H9 (cell line): ENCODE measurements at places on chromosomes 16 and 17.

- DNase-seq = no peak
Measured at GRCh38 chr17:77607606-77608005, 350.9 kb upstream of the TNRC6C start.

DNA sequence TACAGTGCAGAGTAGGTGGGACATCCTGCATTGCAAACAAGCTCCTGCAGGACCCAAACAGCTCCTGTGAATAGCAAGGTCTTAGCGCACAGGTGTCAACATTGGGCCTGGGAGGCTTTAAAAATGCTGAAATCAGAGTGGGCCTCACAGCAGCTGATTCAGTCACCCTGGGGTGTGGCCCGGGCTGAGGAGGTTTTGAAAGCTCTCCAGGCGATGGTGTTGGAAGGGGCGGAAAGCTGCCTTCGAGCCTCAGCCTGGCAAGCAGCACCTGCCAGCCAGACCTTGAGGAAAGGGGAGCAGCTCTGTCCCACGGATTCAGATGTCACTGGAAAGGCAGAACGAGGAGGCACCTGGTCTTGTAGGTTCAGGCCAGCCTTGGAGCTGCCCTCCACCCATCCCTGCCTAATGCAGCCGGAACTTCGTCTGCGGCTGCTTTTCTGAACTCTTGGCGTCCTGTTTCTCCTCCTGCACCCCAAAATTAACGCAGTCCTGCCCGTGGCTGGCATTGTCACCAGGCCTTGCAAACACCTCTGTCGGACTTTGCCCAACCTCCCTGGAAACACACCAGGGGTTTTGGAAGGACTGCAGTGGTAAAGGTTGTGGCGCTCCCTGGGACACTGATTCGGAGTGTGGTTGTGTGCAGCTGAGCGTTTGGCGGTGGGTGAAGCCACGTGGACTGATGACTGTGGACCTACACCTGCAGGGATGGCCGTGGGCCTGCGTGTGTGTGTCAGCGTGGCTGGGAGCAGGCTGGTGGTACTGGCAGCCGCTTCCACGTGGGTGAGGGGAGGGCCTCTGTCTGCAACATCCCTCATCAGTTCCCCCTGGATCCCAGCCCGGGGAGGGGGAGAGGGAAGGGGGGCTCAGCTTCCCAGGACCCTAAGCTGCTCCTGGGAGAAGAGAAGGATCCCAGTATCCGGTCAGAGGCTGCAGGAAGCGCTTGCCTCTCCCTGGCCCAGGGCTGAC is 3.4 kb downstream of the NECAB2 start:
- no peak for DNase-seq

- no peak for DNase-seq
Measured at GRCh38 chr16:59122262-59122537, 388.1 kb upstream of the GOT2 start.

DNA sequence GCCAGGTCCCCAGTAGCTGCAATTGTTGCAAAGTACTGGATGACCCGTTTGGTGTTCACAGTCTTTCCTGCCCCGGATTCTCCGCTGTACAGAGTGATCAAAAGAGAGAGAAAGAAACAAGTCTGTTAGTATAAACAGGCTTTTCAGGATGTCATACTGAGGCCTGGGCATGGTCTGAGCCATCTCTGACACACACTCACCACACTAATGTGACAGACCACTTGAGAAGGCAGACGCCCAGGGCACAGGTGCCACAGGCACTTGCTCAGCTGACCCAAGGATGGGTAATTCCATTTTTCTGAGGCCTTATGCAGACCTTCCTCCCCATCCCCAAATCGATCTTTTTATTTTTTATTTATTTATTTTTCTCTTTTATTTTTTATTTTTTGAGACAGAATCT is 7.5 kb downstream of the MYH3 start:
- no peak for DNase-seq

DNA sequence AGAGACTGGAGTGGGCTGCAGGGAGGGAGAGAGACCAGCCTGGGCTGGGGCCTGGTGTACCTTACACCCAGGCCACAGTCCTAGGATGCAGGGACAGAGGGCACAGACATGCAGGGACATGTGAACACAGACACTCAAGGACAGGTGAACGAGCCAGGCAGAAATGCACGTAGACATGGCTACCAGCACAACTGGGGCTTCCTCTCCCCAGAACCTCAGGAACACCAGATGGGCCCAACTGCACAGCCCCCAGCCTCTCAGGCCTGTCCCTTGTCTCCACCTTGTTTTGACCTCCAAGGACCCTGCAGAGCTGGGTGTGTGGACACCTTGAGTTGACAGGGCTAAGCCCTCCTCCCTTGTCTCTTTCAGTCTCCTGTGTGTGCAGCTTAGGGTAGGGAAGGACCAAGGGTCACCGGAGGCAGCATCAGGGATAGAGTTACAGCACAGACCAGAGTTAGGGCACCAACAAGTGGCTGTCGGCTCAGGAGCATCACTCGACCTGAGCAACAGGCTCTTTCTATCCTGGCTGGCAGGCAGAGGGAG is 9.2 kb downstream of the SEZ6 start:
- no peak for DNase-seq

DNA sequence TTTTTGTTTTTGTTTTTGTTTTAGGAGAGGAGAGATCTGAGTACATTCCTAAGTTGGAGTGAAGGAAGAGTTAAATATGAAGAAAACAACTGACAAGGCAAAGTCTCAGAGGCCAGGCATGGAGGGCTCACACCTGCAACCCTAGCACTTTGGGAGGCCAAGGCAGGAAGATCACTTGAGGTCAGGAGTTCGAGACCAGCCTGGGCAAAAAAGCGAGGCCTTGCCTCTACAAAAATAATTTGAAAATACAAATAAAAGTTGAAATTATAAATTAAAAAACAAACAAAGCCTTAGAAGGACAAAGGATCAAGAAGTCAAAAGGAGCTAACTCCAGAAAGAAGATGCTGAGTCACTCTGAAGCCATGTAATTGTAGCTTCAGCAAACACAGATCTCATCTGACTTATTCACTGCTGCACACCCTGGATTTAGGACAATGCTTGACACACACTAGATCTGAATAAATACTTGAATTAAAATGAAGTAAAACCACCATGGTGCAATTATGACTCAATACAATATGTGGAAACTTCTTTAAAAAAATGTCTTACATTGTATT is 9.1 kb downstream of the CEP20 start:
- DNase-seq = no peak

- no peak for DNase-seq
Measured at GRCh38 chr17:82519971-82520903, 705 bp downstream of the FOXK2 start.

GRCh38 chr17:76511668-76512365 is 10.6 kb upstream of the RHBDF2 start:
- no peak for DNase-seq

- DNase-seq = no peak
Measured at GRCh38 chr17:46720408-46720807, 98.1 kb downstream of the WNT3 start.

- DNase-seq = no peak
Measured at GRCh38 chr17:45315648-45316433, 979 bp downstream of the MAP3K14 start.

GRCh38 chr16:86479419-86479818 is 30.9 kb upstream of the FOXF1 start:
- DNase-seq = no peak

DNA sequence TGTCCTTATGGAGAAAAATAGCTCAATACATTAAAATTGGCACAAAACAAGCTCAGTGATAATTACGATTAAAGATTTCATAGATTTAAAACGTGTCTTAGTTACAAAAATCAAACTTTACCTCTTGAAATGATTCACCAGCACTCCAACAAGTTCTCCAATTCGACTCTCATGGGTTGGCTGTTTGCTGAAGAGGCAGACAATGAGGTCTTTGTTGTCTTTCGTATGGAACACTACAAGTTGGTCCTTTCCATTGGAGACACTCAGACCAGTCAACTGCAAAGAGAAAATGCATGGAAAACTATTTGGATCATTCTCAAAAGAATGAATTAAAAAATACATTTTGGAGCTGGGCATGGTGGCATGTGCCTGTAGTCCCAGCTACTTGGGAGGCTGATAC is 118.2 kb downstream of the CDK5R1 start:
- DNase-seq = no peak
